Stimulated activated CD4-positive, alpha-beta T cell treated with anti-CD3 and anti-CD28 coated beads, Interleukin-1b, Interleukin-23, amount 100 ng/mL, for 4 hours (primary cell): ENCODE measurements at places on chromosomes 3 and 15.
A peak's percentile ranks its signal among the peaks of the same experiment; 100 is the strongest.

GRCh38 chr3:195240939-195241338 is 30.0 kb downstream of the XXYLT1 start:
- no peak for DNase-seq

GRCh38 chr15:75431270-75431669 is 20.2 kb downstream of the SIN3A start:
- DNase-seq = no peak

DNA sequence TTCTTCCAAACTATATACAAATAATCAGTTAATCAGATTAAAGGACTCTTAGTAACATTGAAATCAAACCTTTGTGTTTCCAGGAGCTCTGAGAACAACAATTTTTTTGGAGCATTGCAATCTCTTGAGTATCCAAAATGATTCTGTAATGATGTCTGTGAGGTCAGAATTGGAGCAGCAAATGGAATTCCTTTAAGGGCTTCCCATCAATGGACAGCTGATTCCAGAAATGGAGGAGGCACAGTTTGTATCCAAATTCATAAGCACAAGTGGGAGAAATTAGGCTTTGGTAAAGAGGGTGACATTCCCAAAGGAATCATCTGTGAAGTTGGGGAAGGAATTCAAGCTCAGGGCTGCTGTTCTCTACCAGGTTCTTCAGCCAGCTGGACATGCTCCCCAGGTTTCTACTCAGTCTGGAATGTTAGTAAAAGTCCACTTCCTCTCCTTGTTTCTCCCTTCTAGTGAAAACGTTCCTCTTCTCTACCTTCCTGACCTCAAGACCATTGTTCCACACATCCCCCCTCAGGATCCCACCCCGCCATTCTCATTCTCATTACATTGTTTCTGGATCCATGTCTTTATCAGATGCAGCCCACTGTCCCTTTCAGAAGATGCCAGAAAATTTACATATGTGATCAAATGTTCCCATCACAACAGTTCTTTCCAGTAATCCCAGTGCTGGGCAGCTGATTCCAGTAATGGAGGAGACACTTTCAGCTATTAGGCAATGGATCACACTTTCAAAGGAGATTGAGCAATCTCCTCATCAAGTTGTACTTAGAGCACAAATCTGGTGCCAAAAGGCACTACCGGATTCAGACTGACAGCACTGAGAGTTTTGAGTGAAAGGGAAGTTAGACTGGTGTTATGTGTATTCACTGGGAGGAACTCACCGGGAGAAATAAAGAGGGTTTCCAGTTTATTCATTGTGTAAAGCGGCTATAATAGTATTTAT is 391.3 kb upstream of the TPRG1 start:
- DNase-seq = no peak

DNA sequence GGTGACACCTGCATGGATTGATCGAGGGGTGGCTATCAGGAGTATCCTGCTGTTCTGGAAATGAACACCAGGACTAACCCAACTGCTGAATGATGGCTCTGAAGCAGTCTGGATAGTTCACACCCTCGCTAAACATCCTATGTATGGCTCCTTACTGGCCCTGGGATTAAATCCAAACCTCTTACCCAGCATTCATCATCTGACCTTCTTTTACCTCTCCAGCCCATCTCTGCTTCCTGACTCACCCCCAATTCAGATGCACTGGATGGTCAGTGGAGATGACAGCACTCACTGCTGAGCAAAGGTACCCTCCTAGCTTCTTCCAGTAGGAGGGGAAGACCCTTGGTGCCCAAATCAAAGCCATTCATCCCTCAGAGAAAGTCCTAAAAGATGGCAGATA is 235.2 kb upstream of the TRIM42 start:
- DNase-seq = no peak

DNA sequence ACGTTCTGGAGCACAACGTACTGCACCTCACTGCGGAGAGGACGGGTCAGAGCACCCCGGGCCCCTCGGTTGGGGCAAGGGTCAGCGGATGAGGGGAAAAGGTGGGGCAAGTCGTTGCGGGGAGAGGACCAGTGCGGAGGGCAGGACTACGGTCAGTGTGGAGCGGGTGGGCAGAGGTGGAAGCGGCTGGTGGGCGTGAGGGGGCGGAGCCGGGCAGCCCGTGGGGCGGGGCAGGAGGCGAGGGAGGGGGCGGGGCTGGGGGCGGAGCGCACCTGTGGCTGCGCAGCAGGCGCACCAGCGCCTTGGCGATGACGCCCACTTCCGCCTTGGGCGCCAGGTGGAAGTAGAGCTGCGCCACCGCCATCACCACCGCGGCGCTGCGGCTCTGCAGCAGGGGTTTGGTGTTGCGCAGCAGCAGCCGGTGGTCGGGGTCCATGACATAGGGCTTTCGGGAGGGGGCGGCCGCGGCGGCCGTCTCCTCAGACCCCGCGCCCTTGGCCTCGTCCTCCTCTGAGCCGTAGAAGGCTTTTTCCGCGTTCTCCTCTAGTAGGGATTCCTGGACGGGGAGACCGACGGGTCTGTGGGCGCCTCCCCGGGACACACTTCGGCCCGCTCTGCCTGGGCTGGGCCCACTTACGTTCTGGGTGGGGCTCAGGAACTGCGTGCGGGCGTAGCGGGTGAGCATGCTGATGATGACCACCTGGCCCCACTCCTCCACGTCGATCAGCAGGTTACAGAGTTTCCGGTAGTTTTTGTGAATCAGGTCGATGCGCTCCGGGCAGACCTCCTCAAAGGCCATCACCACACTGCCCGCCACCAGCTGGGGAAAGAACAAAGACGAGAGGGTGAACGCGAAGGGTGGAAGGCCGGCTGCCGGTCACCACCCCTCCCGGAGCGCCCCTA is 29.2 kb downstream of the AP3B2 start:
- DNase-seq = peak; percentile 73

DNA sequence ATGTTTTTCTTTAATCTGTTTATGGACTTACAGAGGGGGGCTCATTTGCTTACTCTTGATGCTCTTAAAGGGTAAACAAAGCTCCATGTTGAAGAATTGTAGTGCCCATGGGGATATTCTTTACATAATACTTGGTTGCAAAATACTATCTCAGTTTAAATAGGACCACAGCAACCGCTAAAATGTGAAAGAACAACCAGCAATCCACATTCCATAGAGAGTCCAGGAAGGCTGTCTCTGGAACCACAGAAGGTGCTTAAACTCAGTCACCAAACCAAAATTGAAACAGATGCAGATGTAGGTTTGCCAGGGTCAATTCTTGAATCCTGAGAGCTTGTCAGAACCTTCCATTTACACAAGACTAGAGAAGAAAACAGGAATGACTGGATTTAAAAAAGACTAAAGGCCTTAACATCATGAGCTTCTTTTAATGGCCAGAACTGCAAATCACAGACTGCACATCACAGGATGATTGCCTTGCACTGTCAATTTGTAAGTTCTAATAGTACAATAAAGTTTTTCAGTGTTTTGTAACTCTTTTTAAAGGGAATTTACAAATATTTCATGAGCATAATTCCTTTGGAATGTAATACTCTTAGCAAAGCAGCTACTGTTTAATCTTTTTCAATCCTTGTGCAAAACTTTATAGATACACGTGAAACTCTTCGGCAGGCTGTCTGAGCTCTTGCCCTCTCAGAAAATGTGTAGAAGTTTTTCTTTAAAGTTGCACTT is 661.6 kb downstream of the SI start:
- no peak for DNase-seq

DNA sequence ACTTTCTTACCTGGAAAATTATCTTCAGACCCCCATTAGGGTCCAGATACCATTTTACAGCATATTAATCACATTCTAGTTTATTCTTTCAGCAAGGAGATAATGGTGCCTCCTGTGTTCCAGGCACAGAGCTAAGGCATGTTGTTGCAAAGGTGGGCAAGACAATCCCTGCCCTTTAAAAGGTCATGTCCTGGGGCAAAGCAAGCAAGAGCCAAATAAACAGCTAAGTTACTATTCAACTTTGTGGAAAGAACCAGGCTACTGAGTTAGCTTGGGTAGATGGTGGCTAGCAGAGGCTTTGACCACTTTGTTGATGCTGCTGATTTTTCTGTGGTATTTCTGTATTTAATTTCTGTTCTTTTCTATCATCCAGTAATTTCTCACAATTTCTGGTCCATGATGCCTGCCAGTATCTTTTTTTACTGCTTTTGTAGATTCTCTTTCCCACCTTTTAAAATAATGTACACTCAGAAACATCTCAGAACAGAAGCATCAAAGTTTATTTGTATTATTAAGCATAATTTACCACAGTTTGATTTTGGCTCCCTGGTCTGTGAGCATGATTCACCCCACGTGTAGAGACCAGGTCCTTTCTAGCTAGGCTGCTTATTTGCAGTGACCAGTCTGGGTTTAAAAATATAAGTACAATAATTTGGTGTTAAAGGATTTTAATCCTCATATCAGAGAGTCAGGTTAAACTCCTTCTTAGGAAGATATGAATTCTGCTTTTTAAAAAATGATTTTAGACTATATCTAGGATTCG is 71.5 kb downstream of the LRRC28 start:
- no peak for DNase-seq

- DNase-seq = no peak
Observed at GRCh38 chr15:99565049-99565298, 810 bp upstream of the MEF2A start.

GRCh38 chr15:93073465-93073952 is 15.5 kb downstream of the RGMA start:
- DNase-seq = no peak
